ENCODE measurements at places on chromosomes 7 and 10.
A peak's percentile ranks its signal among the peaks of the same experiment; 100 is the strongest.

GRCh38 chr7:9488555-9488954 lies 1055.1 kb downstream of the NXPH1 start:
- no peak for DNase-seq

GRCh38 chr10:70510904-70511303 lies 32.3 kb downstream of the PALD1 start:
- no peak for DNase-seq

GRCh38 chr7:20157456-20157855 lies 59.7 kb downstream of the MACC1 start:
- DNase-seq: no peak

DNA sequence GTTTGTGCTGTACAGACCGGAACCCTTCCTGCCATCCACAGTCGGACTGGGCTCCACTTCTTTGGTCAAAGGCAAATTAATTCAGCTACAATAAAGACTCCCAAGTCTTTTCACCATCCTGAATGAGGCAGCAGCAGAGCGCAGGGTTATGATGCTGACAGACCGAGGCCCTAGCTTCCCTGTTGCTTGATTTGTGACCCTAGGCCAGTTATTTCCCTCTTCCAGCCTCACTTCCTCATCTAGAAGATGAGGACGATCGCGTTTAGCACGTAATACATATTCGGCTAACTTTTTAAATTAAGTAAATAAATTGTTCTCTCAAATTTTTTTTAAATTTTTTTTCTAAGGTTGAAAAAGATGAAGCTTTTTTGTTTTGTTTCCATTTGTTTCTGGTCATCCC lies 18.1 kb downstream of the ADRB1 start:
- no peak for DNase-seq

DNA sequence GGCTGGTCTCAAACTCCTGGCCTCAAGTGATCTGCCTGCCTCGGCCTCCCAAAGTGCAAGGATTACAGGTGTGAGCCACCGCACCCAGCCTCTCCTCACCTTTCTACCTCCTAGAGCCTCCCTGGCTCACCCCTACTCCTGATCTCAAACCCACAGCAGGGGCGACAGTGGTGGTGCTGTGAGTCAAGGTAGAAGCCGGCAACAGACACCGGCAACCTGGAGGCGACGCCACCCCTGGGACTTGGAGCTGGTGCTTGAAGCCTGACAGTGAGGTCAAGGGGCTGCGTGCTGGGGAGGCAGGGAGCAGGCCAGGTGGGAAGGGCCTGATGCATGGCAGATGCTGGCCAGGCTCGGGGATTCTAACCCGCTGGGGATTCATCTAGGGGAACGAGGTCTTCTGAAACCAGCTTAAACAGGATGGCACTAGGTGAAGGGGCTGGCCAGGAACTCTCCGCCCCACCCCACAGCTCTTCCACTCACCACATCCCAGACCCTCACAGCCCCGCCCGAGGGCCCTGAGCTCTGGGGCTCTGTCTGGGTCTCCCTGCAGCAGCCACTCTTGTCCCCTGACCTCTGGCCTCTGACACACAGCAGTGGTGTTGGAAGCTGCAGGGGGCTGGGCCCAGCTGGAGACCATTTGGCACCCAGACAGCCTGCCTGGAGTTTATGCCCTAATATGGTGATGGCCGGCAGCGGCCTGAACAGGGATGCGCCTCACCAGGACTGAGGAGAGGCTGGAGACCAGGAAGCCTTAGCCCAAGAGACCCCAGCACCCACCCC lies 16.4 kb downstream of the KCNH2 start:
- no peak for DNase-seq

GRCh38 chr10:64174666-64175255 lies 653.6 kb downstream of the REEP3 start:
- DNase-seq: no peak

DNA sequence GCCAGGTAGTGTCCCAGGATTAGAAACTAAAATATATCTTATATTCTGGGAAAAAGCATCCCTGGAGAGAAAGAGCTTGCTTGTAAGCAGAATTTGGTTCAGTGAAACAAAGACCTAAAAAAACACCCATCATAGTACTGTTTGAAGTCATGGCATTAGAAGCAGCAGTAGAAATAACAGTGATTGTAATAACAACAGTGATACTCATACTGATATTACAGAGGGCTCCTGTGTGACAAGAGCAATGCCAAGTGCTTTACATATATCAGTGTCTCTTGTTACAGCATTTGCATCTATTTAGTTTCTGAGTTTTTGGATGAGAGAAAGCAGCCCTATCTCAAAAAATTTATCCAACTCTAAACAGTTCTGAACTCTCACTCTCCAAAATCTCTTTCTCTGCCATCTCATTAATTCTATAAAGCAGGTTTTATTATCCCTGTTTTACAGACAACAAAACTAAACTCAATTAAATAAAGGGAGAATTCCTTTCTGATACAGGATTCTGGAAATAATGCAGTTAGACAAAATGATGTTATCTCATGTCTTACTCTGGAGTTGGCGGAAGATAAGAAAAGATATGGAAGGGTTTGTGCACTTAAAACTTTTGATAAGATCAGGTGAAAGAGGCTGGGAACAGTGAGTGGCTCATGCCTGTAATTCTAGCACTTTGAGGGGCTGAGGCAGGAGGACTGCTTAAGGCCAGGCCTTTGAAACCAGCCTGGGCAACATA lies 146.5 kb upstream of the AOAH start:
- DNase-seq: no peak

DNA sequence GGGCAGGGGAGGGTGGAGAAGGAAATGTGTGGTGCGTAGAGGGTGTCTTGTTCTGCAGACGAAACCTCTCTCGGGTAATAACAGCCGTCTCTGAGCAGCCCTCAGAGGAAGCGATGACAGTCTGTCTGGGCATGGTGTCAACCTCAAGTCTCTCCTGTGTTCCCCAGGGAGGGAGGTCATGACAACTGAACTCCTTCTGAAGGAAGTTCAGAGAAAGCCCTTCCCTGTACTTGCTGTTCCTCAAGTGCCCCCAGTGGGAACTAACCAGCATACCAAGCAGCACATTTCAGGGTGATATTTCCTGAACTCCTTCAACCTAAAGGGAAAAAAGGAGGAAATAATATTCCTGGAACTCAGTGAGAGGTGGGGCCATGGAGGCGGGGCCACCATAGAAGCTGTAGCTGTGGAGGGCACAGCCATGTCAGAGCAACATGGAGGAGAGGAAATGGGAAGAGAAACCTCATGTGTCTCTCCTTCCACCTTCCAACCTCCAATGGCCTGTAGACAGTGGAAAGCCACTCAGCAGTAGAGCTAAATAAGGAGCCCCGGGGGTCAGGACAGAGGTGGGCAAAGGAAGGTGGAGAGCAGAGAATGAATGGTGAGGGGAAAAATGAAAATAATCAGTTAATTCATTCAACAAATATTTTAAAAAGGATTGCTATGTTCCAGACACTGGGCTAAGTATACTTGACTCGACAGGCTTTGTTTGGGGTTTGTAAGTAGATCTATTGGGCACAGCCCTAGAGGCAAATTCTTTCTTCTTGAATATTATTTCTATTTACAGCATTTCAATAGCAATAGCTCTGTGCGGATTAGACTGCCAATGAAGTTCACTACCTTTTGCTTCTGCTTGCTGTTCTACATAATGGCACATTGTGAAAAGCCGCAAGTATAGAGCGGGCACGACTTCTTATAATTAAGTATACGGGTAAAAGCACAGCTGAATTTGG lies 61.0 kb upstream of the AOAH start:
- DNase-seq: peak; percentile 59

DNA sequence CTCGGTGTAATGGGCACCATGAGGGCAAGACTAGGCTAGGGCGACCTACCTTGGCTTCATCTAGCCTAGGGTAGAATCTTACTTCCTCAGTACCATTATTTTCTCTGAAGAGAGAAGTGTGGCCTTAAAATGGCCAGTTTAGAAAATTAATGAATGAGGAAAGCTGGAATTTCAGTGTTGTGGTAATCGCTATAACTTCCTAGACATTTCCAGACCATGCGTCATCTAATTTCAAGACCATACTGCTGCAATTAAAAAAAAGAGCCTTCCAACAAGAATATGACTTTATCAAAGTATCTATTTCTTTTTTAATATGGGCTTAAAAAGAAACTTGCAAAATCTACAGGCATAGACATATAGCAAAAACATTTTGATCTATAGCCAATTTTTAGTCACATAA lies 68.5 kb downstream of the CPVL start:
- no peak for DNase-seq

DNA sequence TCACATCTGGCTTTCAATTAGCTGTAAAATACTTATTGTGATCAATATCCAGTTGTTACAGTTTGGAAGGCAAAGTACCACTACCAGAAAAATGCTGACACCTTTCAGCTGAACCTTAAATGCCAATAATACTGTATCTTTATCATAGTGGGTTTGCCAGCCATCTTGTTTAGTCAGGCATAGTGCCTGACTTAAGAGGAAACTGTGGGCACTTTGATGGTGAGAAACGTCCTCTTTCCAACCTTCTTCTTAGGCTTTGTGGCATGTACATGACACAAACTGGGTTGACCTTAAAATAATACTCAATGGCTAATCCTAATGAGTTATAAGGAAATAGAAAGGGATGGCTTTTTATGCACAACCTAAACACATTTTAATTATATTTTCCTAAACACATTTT lies 52.3 kb upstream of the PRR15 start:
- no peak for DNase-seq

DNA sequence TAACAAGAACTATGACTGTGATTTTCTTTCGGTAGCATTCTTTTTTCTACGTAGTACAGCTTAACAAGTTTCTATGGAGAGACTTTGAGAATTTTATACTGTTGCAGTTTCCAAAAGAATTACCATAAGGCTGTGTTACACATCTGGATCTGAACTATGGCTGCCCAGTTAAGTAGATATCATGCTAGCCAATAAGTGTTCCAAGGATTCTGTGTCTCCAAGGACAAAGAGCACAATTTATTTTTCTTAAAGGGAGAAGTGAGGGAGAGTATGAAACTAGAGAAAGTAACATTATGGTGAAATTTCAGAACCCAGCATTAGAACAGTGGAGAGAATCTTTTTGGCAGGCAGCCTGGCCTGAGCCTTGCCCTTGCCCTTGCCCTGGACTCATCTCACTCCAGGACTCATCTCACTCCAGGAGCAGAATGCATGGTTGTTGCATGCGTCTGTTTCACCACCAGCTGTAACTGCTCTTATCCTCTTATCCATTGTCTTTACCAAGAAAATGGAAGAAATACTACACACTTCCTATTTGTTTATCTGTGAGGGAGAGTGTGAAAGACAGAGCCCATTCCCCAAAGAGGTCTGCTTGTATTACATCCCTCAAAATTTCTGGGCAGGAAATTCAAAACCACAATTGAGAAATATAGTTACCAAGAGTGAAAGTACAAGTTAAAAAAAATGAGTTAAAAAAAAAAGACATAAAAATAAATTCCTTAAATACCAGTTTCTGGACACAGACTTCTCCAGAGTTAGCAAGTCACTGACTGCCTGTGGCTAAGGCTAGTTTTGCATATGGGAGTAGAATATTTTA lies 1067.5 kb downstream of the NRG3 start:
- DNase-seq: no peak

DNA sequence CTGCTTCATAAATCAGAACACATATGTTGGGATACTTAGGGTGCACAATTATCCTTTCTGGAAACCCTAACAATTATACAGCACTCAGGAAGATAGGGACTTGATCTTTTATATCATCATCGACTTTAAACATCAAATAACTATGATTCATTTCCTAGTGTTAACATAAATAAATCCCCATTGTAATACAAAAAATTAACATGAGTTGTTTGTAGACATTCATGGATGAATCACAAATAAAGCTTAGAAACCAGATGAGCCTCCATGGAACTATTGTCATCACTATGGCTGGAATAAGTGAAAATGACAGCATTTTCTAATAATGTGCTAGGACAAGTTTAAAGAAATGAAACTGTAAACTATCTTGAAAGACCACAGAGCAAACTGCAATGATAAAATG lies 821.7 kb downstream of the GATA3 start:
- DNase-seq: no peak

DNA sequence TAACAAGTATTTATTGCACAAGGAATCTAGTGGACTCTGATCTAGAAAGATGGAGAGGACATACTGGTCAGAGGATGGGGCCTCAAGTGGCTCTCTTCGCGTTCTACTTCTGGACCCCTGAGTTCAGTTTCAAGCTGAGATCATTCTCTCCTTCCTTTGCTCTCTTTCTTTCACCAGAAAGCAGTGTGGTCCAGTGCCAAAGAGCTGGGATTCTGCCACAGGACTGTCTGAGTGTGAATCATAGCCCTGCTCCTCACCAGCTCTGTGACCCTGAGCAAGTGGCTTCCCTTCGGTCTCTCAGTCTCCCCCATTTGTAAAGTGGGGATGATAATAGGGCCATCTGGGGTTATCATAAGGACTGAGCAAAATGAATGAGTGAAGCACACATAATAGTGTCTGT lies 715.2 kb downstream of the SUGCT start:
- DNase-seq: no peak

All from naive thymus-derived CD4-positive, alpha-beta T cell (primary cell).